ENCODE measurements at places on chromosomes 2 and 18.

DNA sequence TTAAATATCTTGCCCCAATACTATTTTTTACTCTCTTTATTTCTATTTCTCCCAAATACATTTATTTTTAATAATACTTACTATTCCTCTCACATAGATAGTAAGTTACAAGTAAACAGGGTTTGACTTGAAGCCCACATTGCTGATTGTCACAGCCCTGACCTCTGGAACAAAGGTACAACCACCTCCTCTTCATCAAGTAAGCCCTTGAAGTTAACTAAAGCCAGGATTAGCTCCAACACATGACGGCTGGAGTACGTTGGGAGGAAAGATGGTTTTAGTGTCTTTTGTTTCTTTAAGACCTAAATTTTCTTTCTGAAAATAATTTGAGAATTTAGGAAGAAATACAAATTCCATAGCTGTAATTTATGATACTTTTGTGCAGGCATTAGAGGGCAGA lies 949 bp downstream of the MYOM1 start:
- no peak for DNase-seq

GRCh38 chr2:138125306-138126288 lies 161.3 kb downstream of the HNMT start:
- no peak for DNase-seq

DNA sequence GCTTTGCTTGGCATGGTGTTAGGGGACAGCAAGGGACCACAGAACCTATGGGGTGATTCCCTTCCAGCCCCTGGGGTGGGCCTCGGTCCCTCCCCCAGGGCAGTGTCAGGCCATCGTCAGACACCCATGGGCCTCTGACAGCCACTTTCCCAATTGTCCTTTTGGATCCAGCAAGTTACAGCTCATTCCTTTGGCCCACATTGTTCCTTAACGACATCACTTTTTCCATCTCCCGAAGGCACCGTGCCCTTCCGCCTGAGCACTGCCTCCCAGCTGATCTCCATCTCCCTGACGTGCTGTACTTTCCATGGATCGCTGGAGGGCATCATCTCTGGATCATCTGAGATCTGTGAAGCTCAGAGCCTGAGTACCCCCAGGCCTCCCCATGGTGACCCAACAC lies 10.4 kb upstream of the KCNK3 start:
- no peak for DNase-seq

- no peak for DNase-seq
Measured at GRCh38 chr18:44789710-44790109, 109.0 kb downstream of the SETBP1 start.

DNA sequence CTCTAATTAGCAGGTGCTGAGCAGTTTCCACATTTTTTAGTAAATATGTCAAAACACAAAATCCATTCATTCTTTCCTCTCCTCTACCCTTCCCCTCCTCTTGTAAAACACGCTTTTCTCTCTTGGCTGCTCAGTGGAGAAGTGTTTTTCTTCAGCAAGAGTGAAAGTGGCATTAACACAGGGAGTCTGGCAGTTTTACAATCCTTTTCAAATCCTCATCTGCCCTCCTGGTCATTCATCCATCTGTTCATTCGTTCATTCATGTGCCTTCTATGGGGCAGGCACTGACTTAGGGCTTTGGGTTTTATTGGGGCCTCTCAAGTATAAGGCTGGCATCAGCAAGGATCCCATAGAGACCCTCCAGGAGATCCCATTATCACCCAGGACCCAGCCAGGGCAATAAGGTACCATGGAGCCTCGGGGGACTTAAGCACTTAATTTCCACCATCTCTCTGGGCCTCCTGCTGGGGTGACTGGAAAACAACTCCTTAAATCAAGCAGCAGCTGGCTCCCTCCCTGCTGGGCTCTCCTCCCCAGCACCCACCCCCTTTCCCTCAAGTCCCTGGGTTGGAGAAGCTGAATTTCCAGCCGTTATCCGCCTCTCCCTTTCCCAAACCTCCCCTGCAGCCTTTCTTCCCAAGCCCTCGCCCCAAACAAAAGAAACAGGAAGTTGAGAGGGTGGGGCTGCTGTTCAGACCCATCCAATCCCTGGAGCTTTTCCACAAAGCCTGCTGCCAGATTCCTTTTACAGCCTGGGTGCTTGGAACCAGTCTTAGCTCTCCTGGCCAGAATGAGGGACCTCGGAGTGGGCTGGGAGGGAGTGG lies 32.6 kb downstream of the MARCHF4 start:
- no peak for DNase-seq

DNA sequence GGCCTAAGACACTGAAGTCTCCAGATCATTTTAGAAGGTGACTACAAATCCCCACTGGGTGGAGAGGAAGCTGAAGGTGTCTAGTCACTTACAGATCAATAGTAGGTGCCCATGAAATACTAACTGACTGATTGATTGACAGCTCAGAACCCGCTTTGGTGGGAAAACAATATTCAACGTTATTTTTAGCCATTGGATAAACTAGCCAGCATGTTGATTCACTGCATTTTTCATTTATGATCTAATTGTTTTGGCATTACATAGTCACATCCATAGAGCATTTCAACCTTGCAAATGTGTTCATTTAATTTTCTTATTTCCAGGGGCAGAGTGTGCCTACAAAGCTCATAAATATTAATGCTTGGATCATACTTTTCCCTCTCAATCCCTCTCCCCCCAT lies 162.3 kb downstream of the MREG start:
- DNase-seq, result no peak

- no peak for DNase-seq
Measured at GRCh38 chr2:74174909-74175308, 3.8 kb downstream of the MOB1A start.

DNA sequence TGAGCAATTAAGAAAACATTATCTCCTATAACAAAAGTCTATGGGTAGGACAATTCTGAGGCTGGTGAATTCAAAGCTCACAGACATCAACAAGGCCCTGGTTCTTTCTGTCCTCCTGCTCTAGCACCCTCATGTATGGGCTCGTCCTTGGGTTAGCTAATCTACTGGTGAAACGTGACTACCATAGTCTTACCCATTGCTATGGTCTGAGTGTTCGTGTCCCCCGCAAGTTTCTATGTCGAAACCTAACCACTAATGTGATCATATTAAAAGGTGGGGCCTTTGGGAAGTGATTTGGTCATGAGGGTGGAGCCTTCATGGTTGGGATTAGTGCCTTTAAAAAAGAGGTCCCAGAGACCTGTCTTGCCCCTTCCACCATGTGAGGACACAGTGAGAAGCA lies 564.7 kb downstream of the TNS1 start:
- DNase-seq, result no peak

DNA sequence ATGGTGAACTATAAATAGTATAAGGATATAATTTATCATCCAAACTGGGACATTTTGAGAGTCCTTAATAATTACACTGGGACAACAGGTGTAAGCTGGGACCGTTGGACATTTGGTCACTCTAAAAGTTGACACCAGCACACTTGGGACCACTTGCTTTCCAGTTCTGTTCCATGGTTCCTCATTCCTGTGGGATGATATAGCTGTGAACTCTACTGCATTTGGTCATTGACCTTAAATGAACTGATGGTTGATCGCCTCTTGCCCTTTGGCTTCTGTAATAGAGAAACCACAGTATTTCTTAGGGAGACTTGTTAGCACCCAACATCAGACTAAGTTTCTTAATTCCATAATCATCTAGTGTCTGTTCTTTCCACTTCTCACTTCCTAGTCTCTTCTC lies 46.7 kb downstream of the EML6 start:
- DNase-seq, result no peak

GRCh38 chr2:111157071-111157661 lies 36.5 kb downstream of the BCL2L11 start:
- DNase-seq, result no peak

GRCh38 chr2:241678784-241679540 lies 7.7 kb downstream of the DTYMK start:
- DNase-seq, result no peak

- no peak for DNase-seq
Measured at GRCh38 chr2:234459401-234460009, 37.4 kb downstream of the ARL4C start.

GRCh38 chr2:131365452-131365851 lies 1.5 kb upstream of the RAB6D start:
- DNase-seq, result no peak

DNA sequence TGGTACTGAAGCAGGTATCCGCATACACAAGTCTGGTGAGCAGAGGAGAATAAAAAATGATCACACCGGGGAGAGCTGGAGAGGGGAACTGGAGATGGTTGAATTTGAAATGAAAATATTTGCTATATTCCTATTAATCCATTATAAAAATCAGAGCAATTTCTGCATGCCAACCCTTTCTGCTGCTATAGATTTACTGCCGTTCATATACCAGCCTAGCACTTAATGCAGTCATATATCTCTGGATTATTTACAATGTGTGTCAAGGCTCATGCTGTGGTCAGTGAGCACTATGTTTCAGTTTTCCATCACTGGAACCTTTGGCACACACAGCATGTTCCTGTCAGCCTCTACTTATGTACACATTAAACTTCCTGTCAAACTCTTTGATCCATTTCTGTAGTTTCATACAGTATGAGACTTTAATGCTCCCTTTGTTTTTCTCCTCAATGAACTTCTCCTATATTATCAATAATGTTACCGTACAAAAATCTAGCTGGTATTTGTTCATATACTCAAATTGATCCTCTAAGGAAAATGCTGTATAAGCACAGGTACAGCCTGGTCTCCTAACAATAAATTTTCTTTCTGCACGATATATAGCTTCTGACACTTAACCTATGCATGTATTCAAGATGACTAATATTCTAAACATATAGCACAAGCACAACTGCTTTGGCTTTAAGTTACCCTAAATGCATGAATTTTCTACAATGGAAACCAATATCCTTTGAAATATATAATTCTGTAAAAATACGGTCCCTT lies 36.7 kb downstream of the FANCL start:
- DNase-seq, result no peak

- no peak for DNase-seq
Measured at GRCh38 chr2:112141626-112142007, 3.4 kb downstream of the FBLN7 start.

DNA sequence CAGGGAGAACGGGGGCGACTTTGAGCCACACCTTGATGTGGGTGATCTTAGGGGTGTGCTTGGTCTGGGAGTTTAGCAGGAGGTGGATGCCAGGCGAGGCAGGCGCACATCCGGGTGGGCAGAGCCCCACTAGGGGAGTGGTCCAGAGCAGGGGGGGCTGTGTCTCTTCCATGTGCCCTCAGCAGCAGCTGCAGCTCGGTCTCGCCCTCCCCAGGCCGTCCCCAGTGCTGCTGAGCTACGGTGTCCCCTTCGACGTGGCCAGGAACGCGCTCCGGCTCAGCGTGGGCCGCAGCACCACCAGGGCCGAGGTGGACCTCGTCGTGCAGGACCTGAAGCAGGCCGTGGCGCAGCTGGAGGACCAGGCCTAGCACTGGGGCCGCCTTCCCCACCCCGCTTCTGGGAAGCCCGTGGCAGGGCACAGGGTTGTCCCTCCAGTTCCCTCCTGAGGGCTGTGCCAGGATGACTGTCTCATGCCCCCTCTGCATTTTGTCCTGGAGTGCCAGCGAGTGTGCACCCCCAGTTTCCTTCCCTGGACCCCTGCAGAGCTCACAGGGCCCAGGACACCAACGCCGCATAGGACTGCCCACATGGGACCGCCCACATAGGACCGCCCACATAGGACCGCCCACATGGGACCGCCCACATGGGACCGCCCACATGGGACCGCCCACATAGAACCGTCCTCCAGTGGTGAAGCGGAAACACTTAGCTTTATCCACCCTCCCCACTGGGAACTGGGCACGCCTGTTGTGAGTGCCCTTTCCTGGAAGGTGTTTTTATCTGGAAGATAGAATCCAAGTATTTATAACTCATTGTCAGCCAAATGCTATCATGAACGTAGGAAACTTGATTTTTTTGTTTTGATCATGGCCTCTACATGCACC lies 1.9 kb upstream of the ESPNL start:
- DNase-seq, result no peak

DNA sequence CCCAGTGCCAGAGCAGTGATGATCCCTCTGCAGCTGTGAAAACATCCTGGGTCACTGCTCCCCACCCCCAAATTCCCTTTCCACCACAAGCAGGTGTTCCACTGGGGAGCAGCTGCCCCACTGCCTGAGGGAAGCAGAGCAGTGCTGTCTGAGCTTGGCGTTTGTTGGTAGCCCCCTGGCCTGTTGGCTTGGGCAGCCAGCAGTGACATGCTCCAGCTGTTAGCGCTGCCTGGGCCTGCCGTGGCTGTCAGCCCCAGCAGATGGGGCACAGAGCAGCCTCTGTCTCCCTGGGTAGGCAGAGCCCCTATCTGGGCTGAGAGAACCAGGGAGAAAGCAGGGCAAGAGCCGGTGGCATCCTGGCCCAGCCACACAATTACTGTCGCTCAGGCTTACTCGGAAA lies 247.7 kb downstream of the GLI2 start:
- DNase-seq, result no peak

GRCh38 chr2:16773080-16773713 lies 107.6 kb upstream of the CYRIA start:
- peak; percentile 6 for DNase-seq

DNA sequence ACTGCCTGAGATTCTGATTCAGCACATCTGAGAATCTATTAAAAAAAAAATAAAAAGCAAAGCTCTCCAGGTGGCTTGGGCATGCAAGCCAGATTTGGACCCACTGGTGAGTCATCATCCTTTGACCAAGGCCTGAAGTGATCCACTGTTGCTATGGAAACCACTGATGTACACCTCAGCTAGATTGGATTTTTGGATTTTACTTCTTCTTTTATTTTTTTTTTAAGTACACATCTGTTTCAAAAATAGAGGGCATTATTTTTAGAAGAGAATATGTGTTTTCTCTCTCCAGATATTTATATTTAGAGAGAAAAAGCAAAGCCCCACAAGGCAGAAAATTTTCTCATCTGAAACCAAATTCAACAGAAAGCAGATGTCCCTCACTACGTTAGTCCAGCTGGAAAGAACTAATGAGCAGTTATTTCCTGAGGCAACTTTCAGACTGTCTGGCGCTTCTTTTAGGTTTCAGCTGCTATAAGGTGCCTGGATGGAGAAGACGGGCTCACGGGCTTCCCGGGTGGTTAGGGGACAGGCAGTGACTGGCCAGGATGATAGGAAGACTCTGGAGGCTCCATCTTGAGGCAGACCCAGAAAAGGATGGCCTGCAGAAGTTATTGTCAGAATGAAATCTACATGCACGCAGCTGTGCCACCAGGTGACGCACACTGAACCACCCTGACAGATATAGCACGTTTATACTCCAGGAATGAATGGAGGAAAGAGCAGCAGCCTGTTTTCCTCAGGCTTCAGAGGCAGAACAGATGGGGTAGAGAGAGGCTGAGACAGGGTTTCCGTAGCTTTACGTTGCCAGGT lies 50.5 kb downstream of the MRPL35 start:
- no peak for DNase-seq

GRCh38 chr2:221109552-221109951 lies 462.6 kb downstream of the EPHA4 start:
- no peak for DNase-seq

- no peak for DNase-seq
Measured at GRCh38 chr2:217568289-217568971, 434.4 kb downstream of the TNS1 start.

GRCh38 chr2:107001062-107001461 lies 115.1 kb upstream of the ST6GAL2 start:
- no peak for DNase-seq

DNA sequence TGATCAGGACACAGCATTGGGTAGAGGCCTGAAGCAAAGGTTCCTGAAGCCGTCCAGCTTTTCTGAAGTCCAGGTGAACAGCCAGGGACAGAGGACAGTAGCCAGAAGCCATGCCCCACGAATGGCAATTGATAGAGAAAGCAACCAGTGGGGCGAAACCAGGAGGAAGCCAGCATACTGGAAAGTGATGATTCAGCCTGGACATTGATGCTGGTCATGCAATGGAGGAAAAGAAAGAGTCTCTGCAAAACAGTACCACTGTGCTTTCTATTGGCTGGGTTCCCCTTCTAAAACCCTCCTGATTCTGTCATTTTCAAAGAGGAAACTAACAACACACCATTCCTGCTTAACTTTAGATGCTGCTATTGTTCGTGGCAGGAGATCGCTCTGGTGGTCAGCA lies 221.4 kb upstream of the EPAS1 start:
- no peak for DNase-seq
